Activated effector memory CD4-positive, alpha-beta T cell treated with Interleukin-2 at 50 U/mL for 16 hours (primary cell): ENCODE measurements at places on chromosomes 7 and 10.

DNA sequence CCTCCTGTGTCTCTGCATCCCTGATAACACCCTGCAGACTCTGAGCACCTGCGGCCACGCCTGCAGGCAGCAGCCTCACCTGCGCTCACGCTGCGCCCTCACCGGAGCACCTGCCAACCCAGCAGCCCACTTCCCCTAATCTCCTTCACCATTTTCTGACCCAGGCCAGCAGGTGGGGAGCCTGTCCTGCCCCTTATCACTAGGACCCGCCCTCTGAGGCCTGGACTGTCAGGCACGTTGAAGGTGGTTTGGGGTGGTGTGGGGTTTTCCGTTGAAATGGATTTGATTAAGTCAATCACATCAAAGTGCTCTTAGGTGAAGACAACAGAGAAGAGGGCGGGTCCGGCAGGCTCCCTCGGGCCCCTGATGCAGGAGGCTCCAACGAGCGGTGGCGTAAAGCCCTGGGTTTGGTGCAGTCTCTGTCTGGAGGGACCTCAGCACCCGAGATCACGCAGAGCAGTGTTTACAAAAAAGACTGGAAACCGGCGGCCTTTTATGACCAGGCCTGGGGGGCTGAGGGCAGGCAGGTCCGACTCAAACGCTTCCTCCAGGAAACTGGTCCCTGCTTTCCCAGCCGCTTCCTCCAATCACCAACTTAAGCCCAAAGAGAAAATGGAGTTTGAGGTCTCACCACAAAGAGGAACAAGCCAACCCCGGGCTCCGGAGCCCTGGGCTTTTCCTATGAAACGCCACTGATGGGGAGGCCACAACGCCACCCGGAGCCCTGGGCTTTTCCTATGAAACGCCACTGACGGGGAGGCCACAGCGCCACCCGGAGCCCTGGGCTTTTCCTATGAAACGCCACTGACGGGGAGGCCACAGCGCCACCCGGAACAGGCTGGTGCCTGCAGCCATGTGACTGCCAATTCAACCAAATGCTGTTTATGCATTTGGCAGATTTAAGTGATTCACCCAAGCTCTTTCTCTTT is 45.5 kb downstream of the DPYSL4 start:
- no peak for DNase-seq

DNA sequence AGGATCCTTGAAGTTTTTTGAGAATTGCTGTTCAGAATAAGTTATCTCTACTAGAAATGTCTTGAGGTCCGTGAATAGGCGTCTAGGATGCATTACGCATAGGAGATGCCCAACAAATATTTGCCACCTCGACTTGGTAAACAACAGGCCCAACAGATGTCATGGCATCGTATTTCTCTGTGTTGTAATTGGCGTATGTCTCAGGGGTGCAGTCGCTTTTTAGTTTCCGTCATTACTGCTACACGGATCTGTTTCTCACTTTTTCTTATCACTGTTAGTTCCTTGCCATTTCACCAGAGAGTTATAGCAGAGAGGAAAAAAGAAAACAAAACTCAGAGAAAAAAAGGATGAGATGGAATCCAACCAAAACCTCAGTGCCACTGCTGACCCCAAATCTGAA is 73.0 kb upstream of the SFMBT2 start:
- DNase-seq = no peak

DNA sequence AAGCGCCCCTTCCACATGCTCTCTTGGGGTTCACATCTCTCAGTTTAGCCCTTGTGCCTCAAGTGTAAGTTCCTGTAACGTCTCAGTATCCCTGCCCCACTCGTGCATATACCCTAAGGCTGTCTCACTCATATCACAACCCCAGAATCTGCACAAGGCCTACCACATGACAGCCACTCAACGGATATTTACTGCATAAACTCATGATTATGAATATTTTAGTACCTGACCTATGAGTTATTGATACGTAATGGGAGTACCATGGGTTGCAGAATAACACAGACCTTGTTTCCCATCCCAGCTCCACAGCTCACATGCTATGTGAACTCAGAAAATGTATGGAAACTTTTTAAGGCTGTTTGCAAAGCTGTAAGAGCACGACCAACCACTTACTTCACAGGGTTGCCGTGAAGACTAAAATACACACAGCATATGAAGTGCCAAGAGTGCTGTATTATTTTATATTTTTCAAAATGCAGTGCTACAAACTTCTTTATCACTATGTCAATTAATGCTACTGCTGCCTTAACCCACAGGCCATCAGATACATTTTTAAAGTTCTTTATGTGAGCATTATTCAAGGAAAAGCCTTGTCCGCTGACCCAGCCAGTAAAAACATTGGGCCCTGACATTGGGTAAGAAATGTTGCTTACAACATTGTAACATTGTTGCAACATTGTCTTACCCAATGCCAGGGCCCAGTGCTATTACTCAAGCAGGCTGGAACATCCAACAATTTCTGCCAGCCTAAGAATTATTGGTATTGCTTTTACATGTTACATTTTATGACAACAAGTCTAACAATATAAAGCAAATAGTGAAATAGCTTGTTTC is 97.2 kb downstream of the JAZF1 start:
- no peak for DNase-seq

- no peak for DNase-seq
Measured at GRCh38 chr10:133254421-133255120, 16.9 kb downstream of the VENTX start.

DNA sequence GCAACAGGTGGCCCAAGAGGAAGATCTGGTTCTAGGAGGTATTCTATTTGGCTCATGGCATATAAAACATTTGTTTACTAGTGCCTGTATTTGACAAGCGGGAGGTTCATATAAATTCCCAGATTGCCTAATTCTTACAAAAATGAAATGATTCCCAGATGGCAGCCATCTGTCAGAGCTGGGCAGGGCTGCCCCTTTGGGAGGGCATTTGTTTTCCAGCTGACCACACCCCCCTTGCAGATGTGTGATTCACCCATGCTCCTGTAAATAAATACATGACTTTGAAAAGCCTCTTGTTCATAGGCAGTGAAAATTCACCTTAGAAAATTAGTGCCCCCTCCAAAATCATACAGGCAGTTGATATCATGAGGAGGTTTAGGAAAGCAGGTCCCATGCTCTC is 8.6 kb downstream of the VWC2 start:
- DNase-seq = no peak

GRCh38 chr7:140281255-140281654 is 104.5 kb upstream of the KDM7A start:
- DNase-seq = no peak

GRCh38 chr10:21515361-21516241 is 9.9 kb downstream of the SKIDA1 start:
- DNase-seq = no peak

GRCh38 chr7:84953234-84953633 is 233.6 kb downstream of the SEMA3D start:
- no peak for DNase-seq

GRCh38 chr7:64946772-64947171 is 43.7 kb downstream of the ZNF273 start:
- DNase-seq = no peak

DNA sequence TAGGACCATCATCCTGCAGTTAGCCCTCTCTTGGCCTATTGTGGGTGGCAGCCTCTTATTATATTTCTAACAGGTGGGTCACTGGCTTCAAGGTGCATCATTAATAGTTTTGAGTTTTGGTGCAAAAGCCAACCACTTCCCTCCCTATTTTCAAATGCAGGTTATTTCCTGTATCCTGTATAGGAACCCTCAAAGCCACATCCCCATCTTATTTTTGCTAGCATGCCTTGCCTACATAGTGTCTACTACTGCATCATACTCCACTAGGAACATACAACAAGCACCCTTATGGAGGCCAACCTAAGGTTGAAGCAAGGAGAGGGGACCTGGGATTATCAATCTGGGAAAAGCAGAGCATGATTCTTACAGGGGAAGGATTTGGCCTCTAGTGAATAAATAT is 264.4 kb downstream of the BBS9 start:
- no peak for DNase-seq

GRCh38 chr10:14889318-14889717 is 10.7 kb downstream of the SUV39H2 start:
- DNase-seq = no peak

- no peak for DNase-seq
Measured at GRCh38 chr10:88236121-88236743, 346.9 kb downstream of the RNLS start.

DNA sequence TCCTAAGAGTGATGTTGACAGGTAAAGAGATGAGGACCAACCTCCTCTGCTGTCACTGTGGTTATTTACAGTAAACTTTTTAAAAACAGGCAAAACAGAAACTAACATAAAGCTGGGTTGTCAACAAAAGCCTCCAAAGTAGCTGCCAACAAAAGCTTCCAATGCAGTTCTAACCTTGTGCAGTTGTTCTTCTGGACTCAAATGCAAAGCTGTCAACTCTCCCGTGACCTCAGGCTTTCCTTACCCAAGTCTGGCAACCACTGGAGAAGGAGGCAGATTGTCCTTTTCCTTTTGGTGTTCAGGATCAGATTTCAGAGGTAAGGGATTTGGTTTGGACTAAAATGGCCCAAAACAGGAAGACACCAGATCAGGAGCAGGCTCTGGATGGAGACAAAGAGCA is 63.1 kb downstream of the DLG5 start:
- DNase-seq = no peak
